ENCODE measurements at places on chromosomes 12 and 14.

DNA sequence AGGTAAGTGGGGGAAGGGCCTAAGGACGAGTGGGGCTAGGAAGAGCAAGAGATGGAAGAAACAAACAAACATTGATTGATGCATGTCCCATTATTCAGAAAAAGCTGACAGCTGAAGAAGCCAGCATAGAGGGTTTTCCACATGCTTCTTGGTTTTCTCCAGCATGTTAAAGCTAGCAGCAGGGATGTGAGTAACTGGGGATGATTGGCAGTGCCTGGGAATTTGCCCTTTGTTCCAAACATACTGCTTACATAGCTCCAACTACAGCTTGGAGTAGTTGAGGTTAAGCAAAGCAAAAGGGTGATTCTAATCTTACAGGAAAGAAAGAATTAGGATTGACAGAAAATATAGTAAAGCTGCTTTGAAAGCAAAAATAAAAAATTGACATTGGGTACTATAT, 68.0 kb upstream of the IFNG-AS1 start:
- no peak for DNase-seq

GRCh38 chr12:73935817-73936216, 601.8 kb upstream of the ATXN7L3B start:
- DNase-seq, result no peak

DNA sequence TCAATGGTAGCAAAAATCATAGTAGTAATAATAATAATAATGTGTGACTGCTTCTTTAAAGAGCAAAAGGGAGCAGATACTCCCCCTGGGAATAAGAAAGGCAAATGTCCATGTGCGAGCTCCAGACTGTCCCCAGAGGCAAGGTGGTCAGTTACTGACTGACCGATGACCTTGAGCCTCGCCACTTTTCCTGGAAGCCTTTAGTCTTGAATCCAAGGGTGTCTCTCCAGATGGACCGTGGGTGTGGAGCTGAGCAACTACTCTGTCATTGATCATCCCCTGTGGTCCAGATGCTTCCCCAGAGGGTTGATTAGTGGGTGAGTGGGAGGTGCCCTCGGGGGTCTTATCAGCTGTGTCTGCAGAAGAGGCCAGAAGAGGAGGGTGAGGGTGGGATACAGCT, 418.5 kb upstream of the TBX3 start:
- no peak for DNase-seq

DNA sequence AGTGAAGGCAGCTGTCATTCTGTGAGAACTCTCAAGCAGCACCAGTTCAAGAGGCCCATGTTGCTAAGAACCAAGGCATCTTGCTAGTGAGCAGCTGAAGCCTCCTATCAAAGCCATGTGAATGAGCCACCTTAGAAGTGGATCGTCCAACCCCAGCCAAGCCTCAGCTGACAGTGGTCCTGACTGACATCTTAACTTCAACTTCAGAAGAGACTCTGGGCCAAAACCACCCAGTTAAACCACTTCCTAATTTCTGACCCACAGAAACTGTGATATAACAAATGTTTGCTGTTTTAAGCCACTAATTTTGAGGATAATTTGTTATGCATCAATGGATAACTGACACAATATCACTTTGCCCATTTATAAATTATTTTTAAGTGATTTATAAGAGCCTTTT, 256.0 kb downstream of the RPAP3 start:
- DNase-seq, result no peak

DNA sequence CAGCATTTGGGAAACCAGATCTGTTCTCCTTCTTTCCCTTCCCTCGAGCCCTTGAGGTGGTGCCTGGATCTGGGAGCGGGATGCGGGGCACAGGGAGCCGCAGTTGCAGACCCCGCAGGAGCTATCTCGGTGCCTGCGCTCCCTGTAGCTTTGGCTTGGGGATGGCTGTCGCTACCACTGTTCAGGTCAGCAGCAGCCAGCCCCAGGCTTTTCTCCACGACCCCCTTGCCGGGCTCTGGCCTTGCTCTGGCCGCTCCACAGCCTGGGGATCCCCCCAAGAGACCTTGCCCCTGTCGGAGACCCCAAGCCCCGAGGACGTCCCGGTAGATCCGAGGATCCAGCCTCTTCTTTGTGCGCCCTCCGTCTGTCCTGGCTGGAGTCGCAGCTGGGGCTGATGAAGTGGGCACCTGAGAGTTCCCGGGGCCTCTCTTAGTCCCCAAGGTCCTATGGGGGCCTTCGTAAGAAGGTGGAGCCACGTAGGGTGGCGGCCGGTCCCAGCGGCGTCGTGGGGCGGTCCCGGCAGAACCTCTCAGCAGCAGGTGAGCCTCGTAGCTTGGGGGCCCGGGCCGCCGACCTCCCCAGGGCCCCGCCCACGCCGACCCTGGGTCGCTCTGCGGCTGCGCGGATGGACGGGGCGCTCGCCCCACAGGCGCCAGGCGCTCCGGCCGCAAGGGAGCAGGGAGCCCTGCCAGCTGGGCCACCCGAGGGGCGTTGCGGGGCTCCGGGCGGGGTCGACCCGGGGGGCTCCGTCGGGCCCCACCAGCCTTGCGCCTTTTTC, 1.3 kb downstream of the DDN start:
- no peak for DNase-seq

GRCh38 chr14:50967790-50968189, 23.5 kb upstream of the PYGL start:
- DNase-seq, result no peak

- DNase-seq, result no peak
Observed at GRCh38 chr12:20444595-20445170, 76.3 kb downstream of the PDE3A start.

GRCh38 chr14:50061664-50062437, 54.5 kb downstream of the VCPKMT start:
- DNase-seq, result no peak

- no peak for DNase-seq
Observed at GRCh38 chr14:30655124-30655523, 33.0 kb downstream of the SCFD1 start.

DNA sequence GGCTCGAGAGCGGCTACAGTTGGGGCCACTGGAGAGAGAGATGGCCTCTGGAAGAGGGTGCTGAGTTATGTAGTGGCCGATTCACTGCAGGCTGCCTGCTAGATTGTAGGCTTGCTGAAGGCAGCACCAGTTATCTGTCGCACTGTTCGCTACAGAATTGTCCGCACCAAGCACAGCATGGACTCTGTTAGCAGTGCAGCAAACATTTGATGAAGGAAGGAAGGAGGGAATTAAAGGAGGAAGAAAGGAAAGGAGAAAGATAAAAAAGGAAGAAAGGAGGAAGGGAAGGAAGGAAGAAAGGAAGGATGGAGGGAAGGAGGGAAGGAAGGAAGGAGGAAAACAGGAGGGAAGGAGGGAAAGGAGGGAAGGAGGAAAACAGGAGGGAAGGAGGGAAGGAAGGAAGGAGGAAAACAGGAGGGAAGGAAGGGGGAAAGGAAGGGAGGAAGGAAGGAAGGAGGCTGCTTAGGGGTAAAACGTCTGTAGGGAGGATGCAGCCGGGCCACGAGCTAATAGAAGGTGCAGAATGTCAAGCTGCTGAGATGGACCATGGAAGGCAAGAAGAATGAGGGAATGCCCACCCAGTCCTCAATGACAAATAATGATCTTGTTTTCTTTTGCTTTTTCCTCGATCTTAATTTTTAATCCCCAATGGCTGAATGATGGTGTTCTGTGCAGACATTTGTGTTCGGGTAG, 27.3 kb upstream of the ADIPOR2 start:
- DNase-seq, result no peak

GRCh38 chr12:39122562-39123204, 217.3 kb upstream of the CPNE8 start:
- DNase-seq, result no peak

- DNase-seq, result no peak
Observed at GRCh38 chr14:68248481-68249255, 429.1 kb downstream of the RAD51B start.

GRCh38 chr12:25817166-25817565, 141.3 kb upstream of the RASSF8 start:
- DNase-seq, result no peak

DNA sequence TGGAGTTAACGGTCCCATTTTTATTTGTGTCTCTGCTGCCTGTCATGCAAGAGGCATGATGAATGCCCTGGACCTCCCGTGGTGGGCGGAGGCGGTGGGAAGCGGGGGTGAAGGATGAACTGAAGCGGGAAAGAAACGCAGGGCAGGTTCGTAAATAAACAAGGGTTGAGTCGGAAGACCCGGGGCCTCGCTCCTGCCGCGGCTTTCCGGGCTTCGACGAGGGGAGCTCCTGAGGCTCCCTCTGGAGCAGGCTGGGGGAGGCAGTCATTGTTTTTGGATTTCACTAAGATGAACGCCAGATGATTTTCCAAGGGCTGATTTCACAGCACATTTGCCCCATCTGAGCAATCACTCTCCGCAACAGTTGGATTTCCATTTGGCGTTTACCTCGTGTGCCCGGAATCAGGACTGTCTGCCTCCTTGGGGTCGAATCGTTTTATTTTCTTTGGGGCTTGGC, 130.2 kb downstream of the SLC38A6 start:
- no peak for DNase-seq

DNA sequence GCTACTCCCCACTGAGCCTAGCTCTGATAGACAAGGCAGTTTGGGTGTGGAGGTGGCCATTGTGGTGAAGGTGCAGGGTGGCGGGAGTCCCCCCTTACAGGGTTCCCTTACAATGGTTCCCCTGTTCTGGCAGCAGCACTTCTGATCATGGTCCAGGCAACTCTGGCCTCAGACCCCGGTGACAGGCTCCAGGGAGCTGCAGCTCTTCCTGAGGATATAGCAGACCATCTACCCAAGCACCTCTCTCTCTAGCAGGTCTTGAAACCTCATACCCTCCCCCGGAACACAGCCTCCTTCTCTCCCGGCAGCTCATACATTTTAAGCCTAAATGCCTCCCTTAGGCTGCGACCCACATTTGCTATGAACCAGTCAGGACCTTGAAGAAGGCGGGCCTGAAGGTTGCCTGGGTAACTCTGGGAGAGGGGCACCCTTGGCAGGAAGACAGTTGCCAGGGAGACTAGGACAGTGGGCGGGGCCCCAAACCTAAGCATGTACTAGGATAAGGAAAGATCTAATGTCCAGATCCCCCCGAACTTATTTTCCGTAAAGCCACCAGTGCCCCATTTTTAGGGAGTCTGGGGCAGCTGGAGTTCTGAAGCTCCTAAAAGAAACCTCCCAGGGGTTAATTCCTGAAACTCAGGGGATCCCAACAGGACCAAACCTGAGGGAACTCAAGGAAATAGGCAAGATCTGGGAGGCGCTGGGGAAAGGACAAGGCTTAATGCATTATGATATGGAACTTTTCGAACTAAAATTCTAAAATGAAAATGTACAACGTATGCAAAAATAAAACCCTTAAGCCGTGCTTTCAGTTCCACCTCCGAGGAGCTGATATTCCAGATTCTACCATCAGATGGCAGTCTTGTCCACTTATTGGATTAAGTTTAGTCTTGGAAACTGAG, 4.5 kb upstream of the GDF11 start:
- no peak for DNase-seq

DNA sequence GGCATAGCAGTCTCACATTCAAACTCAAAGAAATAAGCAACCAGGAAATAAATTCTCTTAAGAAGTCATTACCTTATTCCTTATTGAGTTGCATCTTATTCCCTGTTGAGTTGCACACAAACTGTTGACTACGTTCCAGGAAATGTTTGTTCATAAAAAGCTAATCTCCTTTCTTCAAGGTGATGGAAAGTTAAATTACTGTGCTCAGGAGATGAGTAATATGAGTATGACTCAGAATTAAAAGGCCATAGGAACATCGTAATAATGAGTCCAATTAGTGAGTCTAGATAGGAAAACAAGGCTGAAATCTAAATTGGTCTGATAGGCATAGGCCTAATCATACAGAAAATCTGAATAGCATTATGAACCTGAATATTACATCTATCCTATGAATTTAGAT, 203.1 kb downstream of the SLC2A13 start:
- no peak for DNase-seq

GRCh38 chr14:34023824-34024767, 73.2 kb upstream of the EGLN3 start:
- DNase-seq, result no peak

DNA sequence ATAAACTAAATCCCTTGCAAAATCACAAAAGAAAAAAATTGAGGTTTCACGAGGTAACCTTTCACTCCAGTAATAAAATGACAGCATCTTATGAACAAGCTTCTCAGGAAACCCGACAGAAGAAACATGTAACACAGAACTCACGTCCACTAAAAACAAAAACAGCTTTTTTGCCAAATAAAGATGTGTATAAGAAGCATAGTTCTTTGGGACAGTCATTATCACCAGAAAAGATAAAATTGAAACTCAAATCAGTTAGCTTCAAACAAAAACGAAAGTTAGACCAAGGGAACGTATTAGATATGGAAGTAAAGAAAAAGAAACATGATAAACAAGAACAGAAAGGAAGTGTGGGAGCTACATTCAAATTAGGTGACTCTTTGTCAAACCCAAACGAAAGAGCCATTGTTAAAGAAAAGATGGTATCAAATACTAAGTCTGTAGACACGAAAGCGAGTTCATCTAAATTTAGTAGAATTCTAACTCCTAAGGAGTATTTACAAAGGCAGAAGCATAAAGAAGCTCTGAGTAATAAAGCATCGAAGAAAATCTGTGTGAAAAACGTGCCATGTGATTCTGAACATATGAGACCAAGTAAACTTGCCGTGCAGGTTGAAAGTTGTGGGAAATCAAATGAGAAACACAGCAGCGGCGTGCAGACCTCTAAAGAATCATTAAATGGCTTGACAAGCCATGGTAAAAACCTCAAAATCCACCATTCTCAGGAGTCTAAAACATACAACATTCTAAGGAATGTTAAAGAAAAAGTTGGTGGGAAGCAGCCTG, 25.8 kb downstream of the RESF1 start:
- no peak for DNase-seq

DNA sequence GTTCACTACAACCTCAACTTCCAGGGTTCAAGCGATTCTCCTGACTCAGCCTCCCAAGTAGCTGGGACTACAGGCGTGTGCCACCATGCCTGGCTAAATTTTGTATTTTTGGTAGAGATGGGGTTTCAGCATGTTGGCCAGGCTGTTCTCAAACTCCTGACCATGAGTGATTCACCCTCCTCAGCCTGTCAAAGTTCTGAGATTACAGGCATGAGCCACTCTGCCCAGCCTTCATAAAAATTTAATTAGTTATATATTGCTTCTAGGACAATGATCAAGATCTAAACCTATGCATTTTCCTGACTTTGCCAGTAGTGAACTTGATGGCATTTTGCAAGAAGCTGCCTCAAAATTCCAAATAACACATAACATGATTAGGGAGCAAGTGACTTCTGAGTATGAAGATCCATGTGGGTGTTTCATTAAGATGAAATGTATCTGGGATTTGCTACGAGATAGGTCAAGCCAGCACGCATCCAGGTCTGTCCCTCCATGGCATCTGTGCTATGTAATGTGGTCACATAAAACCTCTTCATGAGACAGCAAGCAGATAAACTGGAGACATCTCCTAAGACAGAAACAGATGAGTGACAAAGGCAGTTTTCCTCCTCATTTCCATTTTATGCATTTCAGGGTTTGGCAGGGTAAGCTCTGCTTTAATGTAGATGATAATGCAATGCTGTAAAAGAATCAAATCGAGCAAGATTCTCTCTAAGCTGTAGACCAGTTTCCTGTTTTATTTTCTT, 319.4 kb upstream of the ATP2B1 start:
- DNase-seq, result no peak
